HEK293T (cell line): ENCODE measurements at places on chromosomes 16 and 17.

DNA sequence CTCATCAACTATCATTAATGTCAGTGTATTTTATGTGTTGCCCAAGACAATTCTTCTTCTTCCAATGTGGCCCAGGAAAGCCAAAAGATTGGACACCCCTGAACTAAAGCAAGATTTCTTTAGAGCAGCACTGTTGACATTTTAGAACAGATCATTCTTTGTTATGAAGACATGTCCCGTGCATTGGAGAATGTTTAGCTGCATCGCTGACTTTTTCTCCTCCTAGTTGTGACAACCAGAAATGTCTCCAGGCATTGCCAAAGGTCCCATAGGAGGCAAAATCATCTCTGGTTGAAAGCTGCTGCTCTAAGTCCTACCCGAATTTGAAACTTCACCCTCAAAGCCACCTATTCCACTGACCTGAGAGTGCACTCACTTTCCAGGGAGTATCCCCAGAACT, 62.7 kb upstream of the IRX6 start:
- DNase-seq: no peak

- DNase-seq: no peak
These were observed 3.0 kb downstream of the ARHGDIA start for GRCh38 chr17:81867991-81868673.

- DNase-seq: peak; percentile 25
These were observed 27.0 kb downstream of the RSL1D1 start for GRCh38 chr16:11824362-11824761.

- peak; percentile 36 for DNase-seq
These were observed 130.3 kb upstream of the RBBP6 start for GRCh38 chr16:24409045-24409444.

DNA sequence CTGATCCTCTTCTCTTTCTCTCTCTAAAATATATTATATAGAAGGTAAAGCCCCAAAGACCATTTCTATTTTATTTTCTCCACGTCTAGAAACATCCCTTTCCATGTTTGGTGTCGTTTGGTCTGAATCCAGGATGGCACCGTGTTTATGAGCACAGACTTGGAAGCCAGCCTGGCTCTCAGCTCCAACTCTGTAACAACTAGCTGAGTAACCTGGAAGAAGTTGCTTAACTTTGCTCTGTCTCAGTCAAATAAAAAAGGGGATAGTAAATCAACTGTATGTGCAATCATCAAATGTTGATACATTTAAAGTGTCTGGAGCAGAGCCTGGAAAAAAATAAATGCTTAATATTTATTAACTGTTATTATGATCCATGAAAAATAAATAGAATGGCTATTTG, 249.8 kb upstream of the MAF start:
- no peak for DNase-seq

DNA sequence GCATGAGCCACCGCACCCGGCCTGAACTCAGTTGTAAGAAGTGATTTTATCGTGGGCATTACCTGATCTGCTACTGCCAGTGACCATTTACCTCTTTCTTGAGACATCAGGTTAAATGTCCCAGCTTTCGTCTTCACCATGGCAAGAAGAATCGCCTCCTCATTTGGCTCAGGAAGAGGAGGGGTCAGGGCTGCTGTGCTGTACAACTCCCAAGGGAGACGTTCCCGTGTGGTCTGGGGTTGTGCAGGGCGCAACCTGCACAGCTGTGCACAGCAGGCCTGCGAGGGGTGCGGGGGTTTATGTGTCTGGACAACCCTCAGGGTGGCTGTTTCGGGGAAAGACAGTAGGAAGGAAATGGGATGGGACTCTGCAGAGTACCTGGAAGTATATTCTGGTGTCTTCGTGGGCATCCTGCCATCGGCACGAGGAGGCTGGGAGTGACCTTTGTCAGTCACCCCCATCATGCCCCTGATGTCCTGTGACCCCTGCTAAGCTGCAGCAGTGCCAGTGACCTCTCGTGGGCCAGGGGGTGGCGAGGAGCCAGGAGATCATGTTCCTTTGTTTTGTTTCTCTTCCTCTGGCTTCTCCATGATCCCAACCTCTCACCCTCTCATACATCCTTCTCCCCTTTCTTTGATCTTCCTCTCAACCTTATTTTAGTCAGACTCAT, 27.3 kb downstream of the CIBAR2 start:
- DNase-seq: no peak

GRCh38 chr17:48238933-48239602, 131.5 kb downstream of the SNX11 start:
- no peak for DNase-seq

- DNase-seq: no peak
These were observed 20.1 kb downstream of the ORC6 start for GRCh38 chr16:46709469-46710005.

GRCh38 chr16:59148769-59149155, 414.6 kb upstream of the GOT2 start:
- DNase-seq: no peak

- no peak for DNase-seq
These were observed 56.0 kb downstream of the CYB561 start for GRCh38 chr17:63390090-63390489.

- no peak for DNase-seq
These were observed 28.3 kb downstream of the TRPV2 start for GRCh38 chr17:16443511-16444257.

- DNase-seq: no peak
These were observed 28.3 kb downstream of the TTC19 start for GRCh38 chr17:16027708-16028584.

DNA sequence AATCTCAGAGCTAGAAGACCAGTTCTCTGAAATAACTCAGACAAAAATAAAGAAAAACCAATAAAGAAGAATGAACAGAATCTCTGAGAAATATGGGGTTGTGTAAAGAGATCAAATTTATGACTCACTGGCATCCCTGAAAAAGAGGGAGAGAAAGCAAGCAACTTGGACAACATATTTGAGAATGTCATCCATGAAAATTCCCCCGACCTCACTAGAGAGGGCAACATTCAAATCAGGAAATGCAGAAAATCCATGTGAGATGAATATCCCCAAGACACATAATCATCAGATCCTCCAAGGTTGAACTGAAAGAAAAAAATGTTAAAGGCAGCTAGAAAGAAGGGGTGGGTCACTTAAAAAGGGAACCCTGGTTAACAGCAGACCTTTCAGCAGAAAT, 32.1 kb downstream of the TANC2 start:
- DNase-seq: no peak

GRCh38 chr16:65069766-65070165, 52.1 kb downstream of the CDH11 start:
- DNase-seq: no peak

GRCh38 chr17:64120159-64120810, 9.7 kb downstream of the ERN1 start:
- no peak for DNase-seq

- DNase-seq: no peak
These were observed 85.0 kb upstream of the CHMP6 start for GRCh38 chr17:80906364-80907259.

GRCh38 chr17:80761110-80761871, 216.7 kb downstream of the RPTOR start:
- no peak for DNase-seq

DNA sequence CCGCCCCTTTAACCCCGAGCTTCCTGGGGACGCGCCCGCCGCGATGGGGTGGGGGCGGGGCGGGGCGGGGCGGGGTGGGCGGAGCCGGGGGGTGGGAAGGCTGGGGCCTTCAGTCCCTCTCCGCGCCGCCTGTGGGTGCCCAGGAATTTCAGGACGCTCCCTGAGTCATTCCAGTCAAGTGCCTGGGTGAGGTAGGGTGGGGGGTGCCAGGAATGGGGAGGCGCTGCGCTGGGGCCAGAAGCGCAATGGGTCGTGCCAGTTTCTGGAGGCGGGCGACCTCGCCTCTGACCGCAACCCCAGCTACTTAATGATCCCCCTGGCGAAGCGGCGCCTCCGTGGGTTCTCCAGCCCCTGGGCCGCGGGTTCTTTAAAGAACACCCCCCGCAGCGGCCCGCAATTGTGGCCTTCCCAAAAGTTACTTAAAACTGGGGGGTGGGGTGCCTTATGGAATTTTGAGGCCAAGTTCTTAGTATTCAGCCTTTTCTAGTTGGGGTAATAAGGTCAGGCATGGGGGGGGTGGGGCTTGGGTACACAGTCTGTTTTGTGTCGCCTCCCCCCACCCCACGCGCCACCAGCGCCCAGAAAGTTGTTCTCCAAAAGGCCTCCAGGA, 826 bp upstream of the GSE1 start:
- DNase-seq: peak; percentile 50

GRCh38 chr16:66474750-66475199, 47.7 kb downstream of the BEAN1 start:
- no peak for DNase-seq

DNA sequence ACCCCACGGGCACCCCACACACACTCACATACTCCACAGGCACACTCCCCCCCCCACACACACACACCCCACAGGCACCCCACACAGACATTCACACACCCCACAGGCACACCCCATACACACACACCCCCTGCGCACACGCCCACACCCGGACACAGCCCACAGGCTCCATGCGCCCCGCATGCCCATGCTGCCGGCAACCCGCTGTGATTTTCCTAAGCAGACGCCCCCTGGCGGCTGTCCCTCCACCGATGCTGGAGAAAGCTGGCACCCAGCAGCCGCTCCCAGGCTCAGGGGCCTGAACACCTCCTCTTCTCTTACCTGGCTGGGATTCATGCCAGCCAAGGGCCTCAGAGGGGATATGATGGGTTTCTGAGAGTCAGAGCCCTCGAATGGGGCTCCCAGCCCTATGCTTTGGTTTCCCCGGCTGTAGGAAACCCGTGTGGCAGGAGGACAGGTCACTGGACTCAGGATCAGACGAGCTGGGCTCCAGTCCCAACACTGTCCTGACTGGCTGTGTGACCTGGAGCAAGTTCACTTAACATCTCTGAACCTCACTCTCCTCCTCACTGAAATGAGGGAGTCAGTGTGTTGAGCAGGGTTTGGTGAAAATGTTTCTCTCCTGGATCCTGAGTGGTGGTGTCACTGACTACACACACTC, 19.6 kb upstream of the TNFRSF13B start:
- peak; percentile 89 for DNase-seq

DNA sequence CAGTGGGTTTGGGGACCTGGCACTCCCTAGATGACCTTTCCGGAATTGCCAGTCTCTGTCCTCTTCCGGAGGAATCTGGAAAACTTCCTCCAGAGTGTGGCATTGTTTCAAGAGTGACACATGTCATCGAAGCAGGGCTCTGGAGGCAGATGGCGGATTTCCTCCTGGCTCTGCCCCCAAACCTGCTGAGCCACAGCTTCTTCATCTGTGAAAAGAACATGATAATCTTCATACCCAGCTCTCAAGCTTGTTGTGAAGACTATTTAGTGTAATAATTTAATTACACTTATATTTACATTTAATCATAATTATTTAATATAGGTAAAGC, 19.7 kb upstream of the TEX2 start:
- no peak for DNase-seq

DNA sequence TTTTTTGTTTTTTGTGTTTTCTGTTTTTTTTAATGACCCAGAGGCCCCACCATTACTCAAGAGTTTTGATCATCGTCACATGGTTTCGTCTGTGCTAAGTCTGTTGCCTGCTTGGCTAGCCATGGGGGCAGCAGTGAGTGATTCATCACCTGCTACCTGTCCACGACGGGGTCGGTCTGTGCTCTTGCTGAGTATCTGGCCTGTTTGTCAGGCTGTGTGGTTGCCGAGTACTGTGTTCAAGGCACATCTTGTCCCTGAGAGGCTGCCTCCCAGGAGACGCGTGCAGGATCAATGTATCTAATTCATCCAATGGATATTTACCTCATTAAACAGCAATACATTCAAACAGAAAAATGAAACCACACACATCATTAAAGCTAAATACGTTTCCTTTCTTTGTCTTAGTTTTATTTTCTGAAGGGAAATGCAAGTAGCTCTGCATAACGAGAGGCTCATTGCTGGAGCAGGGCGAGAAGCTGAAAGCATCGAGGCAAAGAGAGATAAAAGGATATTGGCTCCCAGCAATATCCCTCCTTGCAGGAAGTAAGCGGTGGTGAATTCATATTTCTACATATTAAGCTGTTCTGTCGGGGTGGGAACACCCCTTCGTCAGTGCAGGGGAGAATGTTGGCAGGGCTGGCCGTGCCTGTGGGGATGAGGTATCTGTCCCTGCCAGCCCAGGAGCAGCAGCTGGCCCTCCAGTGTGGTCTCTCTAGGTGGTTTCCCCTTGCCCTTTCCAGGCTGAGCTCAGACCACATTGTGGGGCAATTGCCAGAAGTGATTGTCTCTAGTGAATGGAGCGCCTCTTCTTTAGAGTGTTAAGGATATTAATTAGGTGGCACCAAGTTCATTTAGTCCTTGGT, 166.2 kb upstream of the ASIC2 start:
- no peak for DNase-seq

DNA sequence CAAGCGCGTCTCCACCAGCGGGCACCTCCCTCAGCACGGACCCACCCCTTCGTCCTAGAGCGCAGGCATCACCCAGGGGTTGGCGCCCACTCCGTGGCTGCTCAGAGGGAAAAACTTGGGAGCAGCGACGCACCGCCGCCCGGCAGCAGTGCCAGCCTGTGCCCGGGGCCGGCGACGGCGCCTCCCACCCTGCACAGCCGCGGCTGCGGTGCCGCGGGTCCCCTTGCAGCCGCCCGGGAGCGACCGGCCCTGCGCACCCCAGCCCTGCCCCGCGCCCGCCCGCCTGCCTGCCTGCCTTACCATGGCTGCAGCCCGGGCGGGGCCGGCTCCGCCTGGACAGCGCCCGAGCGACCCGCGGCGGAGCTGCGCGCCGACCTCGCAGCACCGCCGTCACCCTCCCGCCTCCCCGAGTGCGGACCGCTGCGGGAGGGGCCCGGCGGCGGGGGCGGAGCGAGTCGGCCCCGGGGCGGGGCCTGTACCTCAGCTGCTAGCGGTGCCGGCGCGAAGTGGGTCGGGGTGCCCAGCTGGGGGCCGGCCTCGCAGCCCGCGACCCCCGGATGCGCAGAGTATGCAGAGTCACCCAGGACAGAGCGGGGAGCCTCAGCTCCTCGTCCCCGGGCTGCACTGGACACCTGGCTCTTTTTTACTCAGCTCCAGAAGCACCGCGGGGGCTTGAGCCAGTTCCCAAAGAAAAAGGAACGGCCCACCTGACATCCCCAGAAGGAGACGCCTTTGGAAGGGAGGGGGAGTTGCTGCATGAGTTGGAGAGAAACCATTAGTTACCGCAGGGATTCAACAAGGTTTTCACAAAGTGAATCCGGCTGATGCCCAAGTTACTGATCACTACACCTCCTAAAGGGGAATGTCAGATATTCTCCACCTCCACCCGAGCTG, 17.5 kb upstream of the MTMR4 start:
- DNase-seq: peak; percentile 78

DNA sequence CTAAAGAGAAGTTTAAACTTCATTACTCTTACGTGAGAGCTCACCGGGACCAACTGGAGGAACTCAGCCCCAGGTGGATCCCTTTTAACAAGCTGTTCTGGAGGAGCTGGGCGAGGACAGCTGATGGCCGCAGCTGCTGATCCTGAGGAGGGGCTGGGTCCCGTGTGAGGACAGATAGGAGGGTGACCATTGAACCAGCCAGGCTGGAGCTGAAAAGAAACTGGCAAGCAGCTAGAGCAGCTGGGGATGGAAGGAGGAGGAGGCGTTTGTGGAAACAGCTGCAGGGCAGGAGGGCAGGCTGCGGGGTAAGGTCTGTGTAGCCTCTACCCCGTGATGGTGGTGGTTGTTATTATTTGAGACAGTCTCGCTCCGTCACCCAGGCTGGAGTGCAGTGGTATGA, 119.5 kb downstream of the AATF start:
- no peak for DNase-seq
